ENCODE measurements at places on chromosomes 3 and 15.
A peak's percentile ranks its signal among the peaks of the same experiment; 100 is the strongest.

DNA sequence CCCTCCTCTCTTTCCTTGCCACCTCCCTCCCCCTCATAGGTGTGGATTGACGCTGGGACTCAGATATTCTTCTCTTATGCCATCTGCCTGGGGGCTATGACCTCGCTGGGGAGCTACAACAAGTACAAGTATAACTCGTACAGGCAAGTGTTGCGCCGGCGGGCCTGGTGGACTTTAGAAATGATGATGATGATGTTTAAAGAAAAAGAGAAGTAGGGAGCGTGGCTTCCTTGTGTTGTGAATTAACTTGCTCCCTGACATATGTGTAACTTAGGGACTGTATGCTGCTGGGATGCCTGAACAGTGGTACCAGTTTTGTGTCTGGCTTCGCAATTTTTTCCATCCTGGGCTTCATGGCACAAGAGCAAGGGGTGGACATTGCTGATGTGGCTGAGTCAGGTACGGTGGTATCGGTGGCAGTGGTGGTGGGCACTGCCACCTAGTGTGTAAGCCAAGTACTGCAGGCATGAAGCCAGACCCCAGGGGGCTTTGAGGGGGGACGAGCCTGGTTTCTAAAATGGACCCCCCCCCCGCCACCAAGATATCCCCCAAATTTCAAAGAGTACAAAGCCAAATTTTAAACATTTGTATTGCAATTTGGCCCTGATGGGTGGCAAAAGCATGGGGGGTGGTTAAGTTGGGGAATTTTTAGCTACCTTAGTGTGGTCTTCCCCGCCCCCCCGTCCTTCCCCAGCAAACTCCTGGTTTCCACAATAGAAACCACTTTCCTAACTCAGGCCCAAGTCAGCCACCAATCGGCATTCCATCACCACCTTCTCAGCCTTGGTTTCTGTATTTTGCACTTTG lies 65.6 kb downstream of the SLC6A6 start:
- DNase-seq, result peak; percentile 15

- no peak for DNase-seq
Observed at GRCh38 chr15:67750371-67750770, 74.9 kb upstream of the SKOR1 start.

DNA sequence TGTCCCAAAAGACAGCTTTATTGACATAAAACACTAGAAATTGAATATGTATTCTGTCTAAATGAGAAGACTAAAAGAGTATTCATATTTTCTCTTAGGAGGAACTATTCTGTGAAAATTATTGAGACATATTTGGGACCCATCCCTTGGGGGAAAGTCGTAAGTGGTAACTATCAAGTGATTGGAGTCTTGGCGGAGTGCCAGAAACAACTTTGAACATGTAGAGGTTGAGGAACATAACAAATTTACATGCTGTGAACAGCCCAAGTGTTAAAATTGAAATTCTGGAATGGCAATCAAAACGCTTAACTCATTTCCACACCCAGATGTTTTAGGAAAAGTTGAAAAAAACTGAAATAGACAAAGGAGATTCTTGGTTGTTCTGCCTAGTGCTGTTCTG lies 1034.6 kb downstream of the NSUN3 start:
- no peak for DNase-seq

DNA sequence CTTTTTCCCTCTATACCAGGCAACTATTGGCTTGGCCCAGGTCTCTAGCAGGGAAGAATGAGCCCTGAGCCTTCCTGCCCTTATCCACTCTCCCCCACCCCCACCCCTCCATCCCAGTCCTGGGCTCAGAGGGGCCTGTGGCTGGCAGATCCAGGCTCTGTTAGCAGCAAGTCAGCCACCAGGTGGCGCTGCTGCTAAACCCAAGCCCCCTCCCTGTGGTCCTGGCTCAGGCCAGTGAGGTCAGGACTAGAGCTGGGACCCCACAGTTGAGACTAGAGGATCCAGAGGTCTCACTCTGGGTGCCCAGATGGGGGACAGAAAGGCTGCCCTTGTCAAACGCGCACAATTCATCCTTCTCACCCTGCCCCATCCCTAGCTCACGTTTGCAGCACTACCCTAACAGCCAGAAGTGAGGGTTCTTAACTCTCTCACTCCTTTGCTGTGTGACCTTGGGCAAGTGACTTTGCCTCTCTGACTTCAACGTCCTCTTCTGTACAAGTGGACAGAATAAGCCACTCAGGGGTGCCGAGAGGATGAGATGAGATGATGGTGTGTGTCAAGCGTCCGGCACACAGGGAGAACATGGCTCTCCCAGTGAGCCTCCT lies 46.8 kb upstream of the SLC6A1 start:
- peak; percentile 15 for DNase-seq

- no peak for DNase-seq
Observed at GRCh38 chr15:40806672-40807027, 239 bp upstream of the ZFYVE19 start.

DNA sequence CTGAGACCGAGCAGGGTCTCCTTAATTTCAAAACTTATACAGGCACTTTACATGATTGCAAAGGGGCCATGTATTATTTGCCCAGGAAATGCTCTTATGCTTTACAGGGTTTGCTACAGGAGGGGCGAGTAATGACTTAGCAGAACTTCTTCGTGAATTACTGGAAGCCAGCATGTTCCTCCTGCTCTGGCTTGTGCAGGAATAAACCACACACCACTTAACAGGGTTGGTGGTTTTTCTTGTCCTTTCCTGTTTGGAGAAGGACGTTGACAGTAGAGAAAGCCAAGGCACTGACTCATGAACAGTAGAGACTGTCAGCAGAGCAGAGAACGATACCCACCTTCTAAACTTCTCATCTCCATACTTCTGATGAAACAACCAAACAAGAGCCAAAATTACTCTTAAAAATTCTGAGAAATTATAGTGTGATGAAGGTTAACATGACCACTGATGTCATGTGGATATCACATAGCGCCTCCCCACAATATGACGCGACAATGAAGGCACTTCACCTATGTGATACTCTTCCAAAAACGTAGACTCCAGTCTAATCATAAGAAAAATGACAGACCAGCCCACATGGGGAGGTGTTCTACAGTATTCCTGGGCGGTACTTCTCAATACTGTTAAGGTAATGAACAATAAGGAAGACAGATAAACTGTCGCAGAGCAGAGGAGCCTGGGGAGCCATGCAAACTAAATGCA lies 24.7 kb upstream of the MCTP2 start:
- DNase-seq, result no peak

DNA sequence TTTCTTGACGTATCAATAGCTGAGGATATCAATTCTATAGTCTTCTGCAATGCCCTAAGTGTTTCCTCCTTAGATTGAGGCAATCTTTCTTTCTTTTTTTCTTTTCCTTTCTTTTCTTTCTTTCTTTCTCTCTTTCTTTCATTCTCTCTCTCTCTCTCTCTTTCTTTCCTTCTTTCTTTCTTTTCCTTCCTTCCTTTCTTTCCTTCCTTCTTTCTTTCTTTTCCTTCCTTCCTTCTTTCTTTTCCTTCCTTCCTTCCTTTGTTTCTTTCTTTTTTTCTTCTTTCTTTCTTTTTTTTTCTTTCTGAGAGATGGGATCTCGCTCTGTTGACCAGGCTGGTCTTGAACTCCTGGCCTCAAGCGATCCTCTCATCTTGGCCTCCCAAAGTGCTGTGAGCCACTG lies 10.0 kb upstream of the DNAAF4 start:
- no peak for DNase-seq

GRCh38 chr3:15360788-15361493 lies 28.6 kb upstream of the SH3BP5 start:
- DNase-seq, result no peak

DNA sequence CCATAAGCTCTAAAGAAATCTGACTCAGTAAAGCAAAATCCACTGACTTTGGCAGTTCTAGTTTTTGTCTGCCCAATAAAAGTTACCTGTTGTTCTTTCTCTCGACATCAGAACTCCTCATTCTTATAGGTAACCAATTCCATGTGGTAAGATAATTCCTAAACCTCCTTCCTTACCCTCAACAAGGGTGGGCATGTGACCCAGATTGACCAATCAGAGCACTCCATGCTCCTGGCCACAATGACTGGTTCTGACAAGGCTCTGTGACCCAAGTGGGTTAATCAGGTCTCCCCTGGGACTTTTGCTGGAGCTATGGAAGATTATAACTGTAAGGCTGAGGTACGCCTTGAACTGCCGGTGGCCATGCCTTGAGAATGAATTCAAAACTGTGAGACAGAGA lies 31.7 kb downstream of the LINS1 start:
- DNase-seq, result no peak

DNA sequence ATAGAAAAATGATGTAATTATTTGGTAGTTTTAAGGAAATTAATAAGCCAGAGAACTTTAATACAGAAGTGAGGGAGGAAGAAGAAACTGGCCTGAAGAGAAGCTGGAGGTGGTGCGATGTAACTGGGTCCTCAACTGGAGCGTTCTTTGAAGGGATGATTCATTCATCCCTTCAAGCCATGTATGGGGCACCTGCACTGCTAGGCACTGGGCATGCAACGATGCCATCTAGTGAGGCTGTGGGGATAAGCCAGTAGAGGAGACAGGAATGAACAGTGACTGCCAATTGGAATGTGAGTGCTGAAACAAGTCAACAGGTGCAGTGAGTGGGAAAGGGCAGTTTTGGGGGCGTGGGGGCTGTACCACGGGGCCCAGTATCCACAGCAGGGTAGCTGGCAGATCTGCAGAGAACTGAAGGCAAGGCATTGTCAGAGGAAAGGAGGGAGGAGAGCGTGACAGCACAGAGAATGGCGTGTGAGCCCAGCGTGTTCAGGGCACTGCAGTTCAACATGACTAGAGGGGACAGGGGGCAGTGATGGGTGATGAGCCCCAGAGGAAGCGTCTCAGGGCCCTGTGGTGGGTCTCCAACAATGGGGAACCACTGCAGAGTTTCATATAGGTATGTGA lies 3.8 kb upstream of the KIF23 start:
- DNase-seq, result no peak

DNA sequence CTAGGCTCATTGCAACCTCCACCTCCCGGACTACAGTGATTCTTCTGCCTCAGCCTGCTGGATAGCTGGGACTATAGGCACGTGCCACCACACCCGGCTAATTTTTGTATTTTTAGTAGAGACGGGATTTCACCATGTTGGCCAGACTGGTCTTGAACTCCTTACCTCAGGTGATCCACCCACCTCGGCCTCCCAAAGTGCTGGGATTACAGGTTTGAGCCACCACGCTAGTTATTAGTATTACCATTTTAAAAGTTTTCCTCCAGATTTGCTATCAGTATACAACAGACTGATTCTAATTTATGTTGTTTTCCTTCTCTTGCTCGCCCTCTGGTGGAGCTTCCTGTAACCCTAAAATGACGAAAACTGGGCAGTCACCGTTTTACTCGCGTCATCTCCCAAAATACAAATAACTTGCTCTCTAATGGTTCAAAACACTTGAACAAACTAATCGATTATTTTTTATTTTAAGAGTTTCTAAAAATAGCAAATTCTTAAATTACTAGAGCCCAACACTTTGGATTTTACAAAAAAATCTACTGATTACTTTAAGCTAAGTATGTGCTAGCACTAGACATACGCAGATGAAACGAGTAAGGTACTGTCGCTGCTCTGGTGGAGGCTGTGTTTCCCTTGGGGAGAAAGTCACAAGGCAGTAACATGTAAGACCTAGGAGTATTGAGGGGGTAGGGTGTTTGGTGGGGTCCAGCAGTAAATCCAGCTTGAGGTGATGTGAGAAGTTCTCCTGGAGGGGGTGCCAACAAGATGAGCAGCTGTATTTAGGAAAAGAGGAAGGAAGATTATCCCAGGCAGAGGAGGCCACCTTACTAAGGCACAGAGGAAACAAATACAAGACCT lies 203.3 kb downstream of the MBNL1 start:
- DNase-seq, result peak; percentile 65
